ENCODE measurements at places on chromosomes 3 and 15. TPM values are rescaled to one million over a fixed set of nuclear protein-coding genes. Genes with fewer than 3 reads are reported as not detected.

The GRAMD1C gene
- 4.2 TPM for total RNA-seq

- H3K27ac ChIP-seq: no peak overlapping the region
- no peaks in the 10 kb centered on the region for H3K27me3 ChIP-seq
- H3K4me3 ChIP-seq: no peak overlapping the region
- H3K36me3 ChIP-seq: no peaks in the 10 kb centered on the region
Measured at GRCh38 chr15:49215768-49216739, 46.0 kb downstream of the GALK2 start.

- no peaks in the 10 kb centered on the region for H3K27me3 ChIP-seq
- no peak for DNase-seq
- H3K4me1 ChIP-seq: peaks cover 19% of the 10 kb centered on the region
Measured at GRCh38 chr15:66713843-66714508, 11.9 kb downstream of the SMAD6 start.

GRCh38 chr15:63041974-63042876 lies at the start of gene TPM1:
Gene TPM1 (plus strand): TSS chr15:63042747. CDS start chr15:63042830, 83 bp downstream.
- no peaks in the 10 kb centered on the region for H3K27me3 ChIP-seq
- H3K4me3 ChIP-seq: peak within 1 kb of the TSS; percentile 73
- H3K27ac ChIP-seq: peak within 1 kb of the TSS; percentile 96
- H3K4me1 ChIP-seq: peaks cover 61% of the 10 kb centered on the region
- no peaks in the 10 kb centered on the region for H3K36me3 ChIP-seq
- DNase-seq: peak; percentile 91

- H3K27ac ChIP-seq: no peak overlapping the region
- no peaks in the 10 kb centered on the region for H3K36me3 ChIP-seq
- DNase-seq: no peak
- no peaks in the 10 kb centered on the region for H3K4me1 ChIP-seq
Measured at GRCh38 chr3:188649521-188649920, 495.6 kb downstream of the LPP start.

The MTHFS gene
- 48.2 TPM for total RNA-seq

DNA sequence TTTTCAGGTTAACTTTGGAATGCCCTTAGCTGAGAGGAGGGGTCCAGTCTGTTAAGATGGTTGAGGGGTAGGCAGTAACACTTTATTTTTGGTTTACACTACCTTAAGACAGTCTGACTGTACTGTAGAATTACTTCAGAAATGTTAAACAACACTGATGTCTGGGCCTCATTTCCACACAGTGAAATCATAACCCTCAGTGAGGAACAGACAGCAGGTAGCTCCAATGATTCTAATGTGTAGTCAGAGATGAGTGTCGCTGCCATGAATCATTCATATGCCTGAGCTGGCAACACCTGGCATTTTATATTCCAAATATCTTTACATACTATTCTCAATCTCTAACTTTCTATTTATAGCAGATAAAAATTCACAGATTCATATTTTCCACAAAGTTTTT lies 37.3 kb upstream of the POU1F1 start:
- no peaks in the 10 kb centered on the region for H3K36me3 ChIP-seq
- peaks cover 19% of the 10 kb centered on the region for H3K4me1 ChIP-seq
- no peak overlapping the region for H3K4me3 ChIP-seq
- H3K27ac ChIP-seq: no peak overlapping the region

GRCh38 chr3:160661660-160662059 lies 15.3 kb upstream of the ARL14 start:
- no peak overlapping the region for H3K27ac ChIP-seq
- no peaks in the 10 kb centered on the region for H3K36me3 ChIP-seq
- DNase-seq: no peak
- no peak overlapping the region for H3K4me3 ChIP-seq

All from Caco-2 (cell line).